ENCODE measurements at places on chromosomes 1 and 21.

- DNase-seq: no peak
Observed at GRCh38 chr1:36988321-36988720, 46.0 kb downstream of the GRIK3 start.

DNA sequence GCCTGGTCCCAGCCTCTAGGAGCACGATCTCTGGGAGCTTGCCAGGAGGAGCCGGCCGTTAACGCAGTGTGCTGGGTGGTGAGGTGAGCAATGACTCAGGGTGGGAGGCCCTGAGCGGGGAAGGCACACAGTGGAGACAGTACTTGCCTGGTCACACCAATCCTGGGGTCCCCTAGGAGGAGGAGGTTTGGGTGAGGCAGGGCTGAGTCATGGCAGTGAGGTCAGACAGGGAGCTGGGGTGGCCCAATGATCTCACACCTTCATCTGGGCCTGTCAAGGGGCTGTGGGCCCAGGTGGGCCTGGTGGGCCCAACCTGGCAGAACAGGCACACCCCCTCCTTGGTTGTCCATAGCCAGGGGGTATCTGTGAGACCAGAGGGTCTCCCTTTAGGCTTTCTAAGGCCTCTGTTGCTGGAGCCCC, 8.6 kb upstream of the EDN2 start:
- peak; percentile 78 for DNase-seq

- no peak for DNase-seq
Observed at GRCh38 chr1:113455374-113455773, 65.1 kb downstream of the MAGI3 start.

DNA sequence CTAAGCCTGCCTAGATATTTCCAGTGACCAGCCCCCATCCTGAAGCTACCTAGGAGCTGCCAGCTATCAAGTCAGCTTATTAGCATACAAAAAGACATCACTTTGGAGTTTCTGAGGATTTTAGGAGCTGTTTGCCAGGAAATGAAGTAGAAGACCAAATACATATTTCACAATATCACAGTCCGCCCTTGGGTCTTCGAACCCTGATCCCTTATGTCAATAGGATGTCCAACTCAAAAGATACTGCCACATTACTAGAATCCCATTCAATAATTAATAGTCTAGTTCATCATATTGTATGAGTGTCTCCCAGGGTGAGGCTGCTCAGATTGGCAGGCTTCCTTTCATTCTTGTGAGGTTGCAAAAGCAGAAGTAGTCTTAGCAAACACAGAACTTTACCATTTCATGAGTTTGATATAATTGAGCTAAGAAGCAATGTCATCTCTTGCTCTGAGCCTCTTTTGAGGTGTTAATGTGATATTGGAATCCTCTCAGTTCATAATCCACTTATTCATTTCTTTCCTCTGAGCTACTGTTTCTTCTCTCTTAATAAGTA, 13.6 kb downstream of the IPO9 start:
- DNase-seq: no peak

DNA sequence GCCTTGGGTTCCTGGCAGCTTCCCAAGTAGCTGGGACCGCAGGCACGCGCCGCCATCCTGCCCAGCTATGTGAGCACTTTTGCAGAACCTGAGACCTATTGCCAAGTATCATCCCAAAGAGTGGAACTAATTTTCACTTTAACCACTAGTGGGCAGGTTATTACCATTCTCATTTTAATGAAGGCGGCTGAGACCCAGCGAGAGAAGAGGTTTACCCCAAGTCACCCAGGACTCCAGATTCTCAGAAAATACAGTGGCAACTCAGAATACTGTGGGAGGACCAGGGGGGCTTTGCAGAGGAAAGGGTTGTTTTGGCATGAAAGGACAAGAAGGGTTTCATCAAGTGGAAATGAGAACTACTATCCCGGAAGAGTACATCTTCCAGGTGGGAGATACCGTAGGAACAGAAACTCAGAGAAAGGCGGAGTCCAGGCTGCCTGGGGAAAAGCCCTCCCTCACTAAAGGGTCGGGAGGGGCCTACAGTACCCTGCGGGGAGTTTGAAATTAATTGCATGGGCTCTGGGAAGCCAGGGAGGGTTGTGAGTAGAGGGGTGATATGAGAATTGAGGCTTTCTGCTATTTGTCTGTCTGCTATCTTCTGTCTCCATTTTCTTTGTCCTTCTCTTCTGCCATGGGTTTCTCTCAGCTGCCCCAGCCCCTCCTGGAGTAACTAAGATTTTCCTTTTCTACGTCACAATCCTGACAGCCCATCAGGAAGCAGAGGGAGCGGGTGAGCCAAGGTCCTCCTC, 7.2 kb upstream of the SEMA4A start:
- peak; percentile 85 for DNase-seq

- DNase-seq: no peak
Observed at GRCh38 chr1:30775433-30775975, 17.9 kb upstream of the LAPTM5 start.

DNA sequence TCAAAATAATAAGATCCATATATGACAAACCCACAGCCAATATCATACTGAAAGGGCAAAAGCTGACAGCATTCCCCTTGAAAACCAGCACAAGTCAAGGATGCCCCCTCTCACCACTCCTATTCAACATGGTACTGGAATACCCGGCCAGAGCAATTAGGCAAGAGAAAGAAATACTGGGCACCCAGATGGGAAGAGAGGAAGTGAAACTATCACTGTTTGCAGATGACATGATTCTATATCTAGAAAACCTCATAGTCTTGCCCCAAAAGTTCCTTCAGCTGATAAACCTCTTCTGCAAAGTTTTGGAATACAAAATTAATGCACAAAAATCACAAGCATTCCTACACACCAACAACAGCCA, 442.7 kb downstream of the PTBP2 start:
- no peak for DNase-seq

DNA sequence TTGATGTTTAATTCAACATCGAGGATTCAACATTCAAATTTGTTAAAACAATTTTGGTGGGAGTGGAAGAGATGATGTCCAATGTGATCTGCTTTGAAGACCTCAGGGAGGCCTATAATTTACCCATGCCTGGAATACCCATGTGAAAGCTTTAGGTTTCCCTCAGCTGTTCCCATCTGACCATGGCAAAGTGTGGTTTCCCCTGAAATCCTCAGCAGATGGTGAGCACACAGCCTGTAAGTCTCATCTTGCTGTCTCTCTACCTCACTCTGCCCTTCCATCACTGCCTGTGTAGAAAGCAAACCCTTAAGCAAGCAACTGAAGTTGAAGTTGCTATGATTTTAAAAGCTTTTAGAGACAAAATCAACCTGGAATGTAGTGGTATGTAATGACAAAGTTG, 80.1 kb upstream of the ATF3 start:
- no peak for DNase-seq

DNA sequence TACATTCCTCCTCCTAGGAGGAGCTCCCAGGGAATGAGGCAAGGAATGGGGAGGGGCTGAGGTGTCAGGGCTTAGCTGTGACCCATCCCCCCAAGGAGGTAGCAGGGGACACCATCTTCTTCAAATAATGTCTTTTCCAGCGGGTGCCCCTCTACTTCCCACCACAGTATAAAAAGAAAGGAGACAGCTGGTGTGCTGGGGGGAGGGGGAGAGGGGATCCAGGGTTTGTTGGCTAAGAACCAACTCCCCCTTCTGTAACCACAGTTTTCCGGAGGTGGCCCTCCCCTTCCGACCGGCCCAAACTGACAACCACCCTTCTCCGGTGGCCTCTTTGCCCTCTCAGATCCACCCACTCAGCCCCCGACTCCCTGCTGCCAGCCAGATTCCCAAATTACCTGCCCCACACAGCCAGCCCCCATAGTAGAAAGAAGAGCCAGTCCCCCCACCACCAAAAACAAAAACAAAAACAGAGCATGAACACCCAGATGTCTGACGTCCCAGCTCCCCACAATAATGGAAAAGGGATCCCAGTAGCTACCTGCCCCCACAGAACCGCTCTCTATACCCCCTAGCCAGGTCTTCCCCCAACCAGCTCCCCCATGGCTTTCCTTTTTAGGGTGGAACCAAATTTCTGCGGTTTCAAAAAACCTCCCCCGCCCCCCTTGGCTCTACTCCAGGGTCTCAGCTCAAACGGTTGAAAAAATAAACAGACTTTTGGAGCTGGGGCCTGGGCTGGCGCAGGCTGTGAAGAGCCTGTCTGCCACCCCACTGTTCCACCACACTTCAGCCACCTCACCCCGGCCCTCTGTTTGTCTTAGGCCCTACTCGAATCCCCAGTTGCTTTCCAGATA, 2.1 kb downstream of the ARHGEF2 start:
- no peak for DNase-seq

DNA sequence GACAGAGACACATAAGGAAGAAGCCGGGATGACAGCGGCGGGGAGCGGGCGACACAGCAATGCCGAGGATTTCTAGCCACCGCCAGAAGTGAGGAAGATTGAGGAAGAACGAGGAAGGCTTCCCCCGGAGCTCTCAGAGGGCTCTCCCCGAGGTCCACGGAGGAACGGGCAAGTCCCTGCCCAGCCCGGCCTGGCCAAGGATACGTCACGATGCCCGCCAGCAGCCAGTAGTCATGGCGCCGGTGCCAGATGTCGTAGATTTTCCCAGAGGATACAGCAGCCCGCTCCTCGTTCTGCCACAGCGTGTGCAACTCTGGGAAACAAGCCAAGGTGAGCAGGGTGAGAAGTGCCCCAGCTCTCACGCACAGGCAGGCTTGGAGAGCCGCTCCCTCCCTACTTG, 65.9 kb downstream of the KCNAB2 start:
- DNase-seq: no peak

GRCh38 chr1:210496063-210496462, 167.4 kb downstream of the HHAT start:
- peak; percentile 57 for DNase-seq

GRCh38 chr1:2046174-2046917, 3.9 kb upstream of the PRKCZ start:
- DNase-seq: no peak

DNA sequence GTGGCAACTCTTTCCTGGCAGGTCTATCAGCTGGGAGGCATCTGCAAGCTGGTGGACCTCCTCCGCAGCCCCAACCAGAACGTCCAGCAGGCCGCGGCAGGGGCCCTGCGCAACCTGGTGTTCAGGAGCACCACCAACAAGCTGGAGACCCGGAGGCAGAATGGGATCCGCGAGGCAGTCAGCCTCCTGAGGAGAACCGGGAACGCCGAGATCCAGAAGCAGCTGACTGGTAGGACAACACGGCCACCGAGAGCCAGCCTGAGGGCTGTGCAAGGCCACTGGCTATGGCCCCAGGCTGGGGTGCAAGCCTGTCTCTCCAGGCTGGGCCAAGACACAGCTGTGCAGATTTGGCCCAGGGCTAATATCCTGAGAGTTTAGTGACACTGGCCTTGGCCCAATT, 34.2 kb downstream of the PKP1 start:
- DNase-seq: no peak

GRCh38 chr1:97092824-97093223, 371.2 kb downstream of the PTBP2 start:
- DNase-seq: no peak

DNA sequence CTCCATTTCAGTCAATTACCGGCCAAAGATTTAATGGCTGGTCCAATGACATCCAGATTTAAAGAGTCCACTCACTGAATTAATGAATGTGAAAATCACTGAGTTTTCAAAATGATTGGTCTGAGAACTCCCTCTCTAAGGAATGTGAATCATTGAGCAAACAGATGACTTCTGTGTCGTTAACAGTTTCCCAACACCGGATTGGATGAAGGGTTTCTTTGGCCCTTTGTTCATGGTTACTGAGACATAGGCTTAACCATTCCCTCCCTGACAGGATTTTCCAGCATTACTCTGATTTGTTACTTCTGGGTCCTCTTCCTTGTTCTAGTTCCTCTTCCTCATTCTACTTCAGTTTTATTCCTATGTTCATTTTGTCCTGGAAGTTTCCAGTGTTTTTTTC, 1.5 kb upstream of the CLDN17 start:
- DNase-seq: no peak

DNA sequence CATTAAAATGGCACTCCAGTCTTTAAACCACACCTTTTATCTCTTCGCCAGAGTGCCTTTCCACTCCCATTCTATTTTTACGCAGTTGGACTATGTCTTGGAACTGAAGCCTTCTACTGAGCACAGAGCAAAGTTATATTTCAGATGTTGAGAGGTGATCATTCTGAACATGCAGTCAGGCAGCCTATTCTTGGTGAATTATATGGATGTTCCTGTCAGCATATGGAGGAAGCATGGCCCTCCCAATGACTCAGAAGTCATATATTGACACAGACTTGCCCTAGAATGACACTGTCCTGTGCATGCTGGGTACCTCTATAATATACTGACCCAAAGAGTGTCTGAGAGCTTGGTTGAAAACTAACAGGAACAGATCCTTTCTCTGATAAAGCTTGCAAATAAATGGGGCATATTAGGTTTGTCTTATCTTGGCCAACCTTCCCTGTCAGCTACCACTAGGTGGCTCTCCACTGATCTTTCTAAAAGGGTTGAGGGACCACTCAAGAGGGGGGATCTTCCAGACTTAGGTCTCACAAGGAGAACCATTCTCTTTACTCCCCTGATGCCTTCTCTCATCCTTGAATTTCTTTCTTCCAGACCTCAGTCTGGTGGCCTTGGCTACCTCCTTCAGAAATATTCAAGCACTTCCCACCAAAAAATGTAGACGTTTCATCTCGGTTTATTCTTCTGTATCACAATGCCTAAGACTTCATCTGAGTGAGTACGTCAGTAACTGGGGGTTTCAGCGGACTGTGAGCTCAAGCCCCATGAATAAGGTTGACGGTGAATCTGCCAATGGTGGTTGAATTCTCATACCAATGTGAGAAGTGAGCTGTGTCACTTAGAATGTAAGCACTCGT, 11.8 kb upstream of the ALG14 start:
- no peak for DNase-seq

GRCh38 chr1:6935361-6935883, 150.2 kb downstream of the CAMTA1 start:
- no peak for DNase-seq

DNA sequence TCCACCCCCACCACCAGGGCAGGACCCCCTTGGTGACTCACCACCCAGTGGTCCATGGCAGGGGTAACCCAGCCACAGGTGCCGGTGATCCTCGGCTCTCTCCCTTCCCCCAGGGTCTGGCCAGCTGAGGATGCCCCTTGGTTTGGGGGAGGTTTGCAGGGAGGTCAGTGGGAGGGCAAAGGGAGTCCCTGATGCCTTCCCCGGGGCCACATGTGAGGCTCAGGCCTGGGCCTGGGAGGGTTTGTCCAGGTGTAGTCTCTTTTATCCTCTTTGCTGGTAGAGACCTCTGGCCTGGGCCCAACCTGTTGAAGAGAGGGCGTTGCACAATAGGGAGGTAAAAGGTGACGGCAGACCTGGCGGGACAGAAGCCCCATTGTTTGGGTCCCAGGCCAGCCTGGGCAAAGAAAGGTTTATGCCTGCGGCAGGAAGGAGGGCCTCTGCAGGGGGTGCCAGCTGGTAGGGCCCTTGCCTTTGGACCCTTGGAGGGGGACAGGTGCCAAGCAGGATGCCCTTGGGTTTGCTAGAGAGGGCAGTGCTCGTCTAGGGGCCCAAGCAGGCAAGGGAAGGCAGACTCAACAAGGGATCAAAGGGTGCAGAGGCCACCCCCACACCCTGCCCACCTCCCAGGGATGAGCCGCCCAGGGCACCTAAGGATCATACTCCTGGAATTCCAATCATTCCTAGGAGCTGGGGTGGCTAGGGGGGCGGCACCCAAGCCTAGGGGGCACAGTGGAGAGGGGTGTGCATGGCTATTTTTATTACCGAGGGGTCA, 760 bp upstream of the TINAGL1 start:
- no peak for DNase-seq

- DNase-seq: no peak
Observed at GRCh38 chr1:209219791-209220524, 363.6 kb upstream of the CAMK1G start.

- no peak for DNase-seq
Observed at GRCh38 chr1:208772891-208773290, 528.7 kb upstream of the PLXNA2 start.

GRCh38 chr1:147840909-147841308, 61.7 kb upstream of the GJA8 start:
- no peak for DNase-seq
